Muscle of back (tissue), 13 donors: ENCODE measurements at places on chromosomes 11 and 22.

- DNase-seq, result peak; percentile 29
Measured at GRCh38 chr11:104120493-104121137, 43.3 kb downstream of the PDGFD start.

DNA sequence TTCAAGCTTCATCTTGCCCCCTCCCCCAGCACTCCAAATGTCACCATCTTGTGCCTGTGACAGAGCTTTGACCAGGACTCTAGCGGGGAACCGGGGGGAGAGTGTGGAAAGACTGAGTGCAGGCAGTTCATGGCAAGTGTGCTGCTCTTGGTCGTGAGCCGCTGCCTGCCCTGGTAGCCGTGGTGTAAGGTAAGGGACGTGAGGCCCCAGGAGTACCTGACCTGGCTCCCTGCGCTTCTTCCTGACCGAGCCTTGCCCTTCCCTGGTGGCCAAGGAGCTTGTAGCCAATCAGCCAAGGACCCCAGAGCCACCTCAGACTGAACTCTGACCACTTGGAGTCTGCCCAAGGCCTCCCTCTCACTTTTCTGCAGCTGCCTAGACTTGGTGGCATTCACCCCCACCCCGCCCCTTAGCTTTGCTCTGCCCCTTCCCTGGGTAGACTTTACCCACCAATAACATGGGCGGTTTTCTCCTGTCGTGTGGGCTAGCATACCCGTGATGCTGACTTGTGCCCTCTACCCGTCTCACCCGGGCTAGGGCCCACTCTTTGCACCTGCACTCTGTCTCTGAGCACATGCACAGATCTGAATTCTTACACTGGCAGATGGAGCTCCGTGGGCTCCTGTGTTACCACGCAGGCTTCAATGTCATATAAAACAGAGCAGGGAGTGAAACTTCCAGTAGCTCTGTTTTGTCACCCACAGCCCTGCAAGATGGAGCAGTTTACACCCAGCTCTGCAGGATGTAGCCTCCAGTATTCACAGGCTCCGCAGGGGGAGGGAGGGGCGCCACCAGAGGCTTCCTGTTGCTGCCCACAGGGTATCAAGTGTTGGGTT, 1.5 kb downstream of the DGKZ start:
- DNase-seq, result no peak

DNA sequence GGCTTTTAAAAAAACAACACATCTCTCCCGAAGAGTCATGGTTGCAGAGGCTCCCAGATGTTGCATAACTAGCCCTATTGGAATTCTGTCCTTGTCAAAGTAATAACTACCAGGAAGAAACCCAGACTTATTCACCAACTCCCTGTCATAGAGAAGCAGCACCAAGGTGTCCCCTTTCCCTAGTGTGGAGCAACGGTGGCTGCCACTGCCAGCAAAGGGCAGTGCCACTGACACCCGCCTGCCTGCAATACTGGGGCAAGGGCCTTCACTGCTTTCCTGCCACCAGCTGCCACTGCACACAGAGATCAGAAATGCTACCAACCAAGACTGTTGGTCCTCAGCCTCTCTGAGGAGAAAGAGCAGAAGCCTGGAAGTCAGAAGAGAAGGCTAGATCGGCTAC, 27.3 kb downstream of the NAP1L4 start:
- DNase-seq, result no peak

GRCh38 chr22:48097723-48098122, 1335.3 kb downstream of the TBC1D22A start:
- DNase-seq, result no peak

DNA sequence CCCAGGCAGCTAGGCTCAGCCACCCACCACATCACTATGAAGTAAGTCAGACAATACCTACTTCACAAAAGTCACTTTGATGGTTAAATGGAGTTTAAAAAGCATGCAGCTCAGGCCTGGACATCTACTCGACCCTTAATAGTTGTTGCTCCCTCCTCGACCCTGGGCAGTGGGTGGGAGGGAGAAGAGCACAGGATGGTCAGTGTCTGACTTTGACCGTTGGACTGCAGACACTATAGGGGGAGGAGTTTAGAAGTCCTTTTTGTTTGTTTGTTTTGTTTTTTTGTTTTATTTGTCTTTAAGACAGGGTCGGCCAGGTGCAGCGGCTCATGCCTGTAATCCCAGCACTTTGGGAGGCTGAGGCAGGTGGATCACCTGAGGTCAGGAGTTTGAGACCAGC, 38.6 kb upstream of the XBP1 start:
- no peak for DNase-seq
